ENCODE measurements at places on chromosomes 16 and 17.

- DNase-seq: peak; percentile 70
Observed at GRCh38 chr17:8997994-8998628, 23.2 kb upstream of the NTN1 start.

DNA sequence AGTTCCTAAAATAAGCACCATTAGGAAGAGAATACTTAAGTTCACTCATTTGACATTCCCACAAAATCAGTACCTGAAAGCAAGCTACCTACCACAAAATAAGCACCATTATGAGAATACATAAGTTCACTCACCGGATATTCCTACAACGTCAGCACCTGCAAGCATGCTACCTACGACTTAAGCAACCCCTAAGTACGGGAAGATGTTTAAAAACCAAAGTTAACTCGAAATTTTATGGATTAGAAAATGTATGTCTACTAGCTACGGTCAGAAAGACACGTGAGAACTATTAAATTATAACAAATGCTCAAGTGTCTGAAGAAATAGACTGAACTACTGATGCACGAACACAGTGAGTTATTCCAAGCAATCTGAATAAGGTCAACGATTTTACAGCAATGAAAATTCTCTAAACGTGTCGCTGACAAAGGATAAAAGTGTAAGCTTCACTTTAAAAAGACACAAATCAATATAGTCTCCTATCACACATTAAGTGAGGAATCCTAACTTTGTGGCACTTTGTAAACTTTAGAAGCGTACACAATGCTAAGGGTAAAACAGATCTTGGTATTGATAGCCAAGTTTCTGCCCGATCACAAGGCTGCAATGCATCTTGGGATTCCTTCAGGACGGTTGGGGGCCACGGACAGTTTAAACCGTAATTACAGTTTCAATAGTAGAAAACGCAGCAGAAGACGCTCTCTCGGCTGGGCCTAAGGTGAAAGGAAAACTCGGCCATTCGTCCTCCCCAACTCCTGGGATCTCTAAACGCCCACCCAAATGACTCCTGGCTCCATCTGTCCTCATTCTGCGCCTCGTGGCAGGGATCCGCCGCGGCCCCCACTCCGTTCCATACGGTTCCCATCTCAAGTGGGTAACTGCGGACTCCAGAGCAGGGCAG lies 1.3 kb downstream of the GSPT1 start:
- peak; percentile 11 for DNase-seq

- DNase-seq: no peak
Observed at GRCh38 chr17:10420811-10421210, 939 bp downstream of the MYH8 start.

DNA sequence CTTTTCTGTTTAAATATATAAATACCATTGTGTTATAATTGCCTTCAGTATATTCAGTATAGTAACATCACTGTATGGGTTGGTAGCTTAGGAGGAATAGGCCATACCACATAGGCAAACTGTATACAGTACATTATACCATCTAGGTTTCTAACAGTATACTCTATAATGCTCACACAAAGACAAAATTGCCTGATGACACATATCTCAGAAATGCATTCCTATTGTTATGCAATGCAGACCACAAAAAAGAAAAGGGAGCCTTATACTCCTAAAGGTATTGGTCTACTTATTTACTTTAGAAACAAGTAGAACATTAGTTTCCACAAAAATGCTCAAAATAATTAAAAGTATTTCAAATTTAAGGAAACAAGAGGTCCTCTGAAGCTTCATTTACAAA lies 47.9 kb downstream of the SETD6 start:
- peak; percentile 8 for DNase-seq

GRCh38 chr16:77579351-77579891 lies 142.9 kb upstream of the NUDT7 start:
- DNase-seq: no peak

Measured in LoVo (cell line).